Glomerular endothelial cell (primary cell): ENCODE measurements at places on chromosomes 12 and 14. TPM values are rescaled to one million over a fixed set of nuclear protein-coding genes. Genes with fewer than 3 reads are reported as not detected.

The MRPL52 gene
- 97.6 and 305 TPM in 2 replicates for total RNA-seq

The ST8SIA1 gene
- 1.0 and 1.2 TPM in 2 replicates for total RNA-seq

DNA sequence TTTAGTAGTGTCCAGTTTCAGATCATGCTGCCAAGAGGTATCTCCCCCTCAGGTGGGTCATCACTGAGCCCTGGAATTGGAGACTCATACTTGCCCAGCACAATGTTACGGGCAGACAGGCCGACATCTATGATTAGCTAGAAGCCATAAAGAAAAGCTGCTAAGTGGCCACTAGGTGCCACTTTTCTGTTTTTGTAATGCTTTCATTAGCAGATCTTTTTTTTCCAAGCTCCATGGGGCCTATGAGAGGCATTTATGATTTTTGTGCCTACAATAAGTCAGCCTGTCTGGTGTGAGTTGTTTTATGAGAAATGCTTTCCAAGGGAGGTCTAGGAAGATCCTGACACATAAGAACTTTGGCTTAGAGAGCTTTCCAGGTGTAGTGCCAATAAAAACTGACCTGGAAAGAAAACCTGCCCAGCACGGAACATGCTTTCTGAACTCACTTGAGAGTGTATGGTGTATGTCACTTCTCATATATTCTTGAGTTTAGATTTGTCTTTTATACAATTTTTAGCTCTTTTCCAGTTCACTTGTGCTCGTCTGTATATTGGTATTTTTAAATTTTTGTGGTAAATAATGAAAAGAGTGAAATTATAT lies 21.8 kb upstream of the SMCO2 start:
- peak; percentile 31 for DNase-seq

GRCh38 chr14:23365036-23365731 lies at the start of gene EFS:
TSS of gene EFS (minus strand) at chr14:23365172. CDS start at chr14:23365025, 147 bp downstream.
- no peak for DNase-seq

DNA sequence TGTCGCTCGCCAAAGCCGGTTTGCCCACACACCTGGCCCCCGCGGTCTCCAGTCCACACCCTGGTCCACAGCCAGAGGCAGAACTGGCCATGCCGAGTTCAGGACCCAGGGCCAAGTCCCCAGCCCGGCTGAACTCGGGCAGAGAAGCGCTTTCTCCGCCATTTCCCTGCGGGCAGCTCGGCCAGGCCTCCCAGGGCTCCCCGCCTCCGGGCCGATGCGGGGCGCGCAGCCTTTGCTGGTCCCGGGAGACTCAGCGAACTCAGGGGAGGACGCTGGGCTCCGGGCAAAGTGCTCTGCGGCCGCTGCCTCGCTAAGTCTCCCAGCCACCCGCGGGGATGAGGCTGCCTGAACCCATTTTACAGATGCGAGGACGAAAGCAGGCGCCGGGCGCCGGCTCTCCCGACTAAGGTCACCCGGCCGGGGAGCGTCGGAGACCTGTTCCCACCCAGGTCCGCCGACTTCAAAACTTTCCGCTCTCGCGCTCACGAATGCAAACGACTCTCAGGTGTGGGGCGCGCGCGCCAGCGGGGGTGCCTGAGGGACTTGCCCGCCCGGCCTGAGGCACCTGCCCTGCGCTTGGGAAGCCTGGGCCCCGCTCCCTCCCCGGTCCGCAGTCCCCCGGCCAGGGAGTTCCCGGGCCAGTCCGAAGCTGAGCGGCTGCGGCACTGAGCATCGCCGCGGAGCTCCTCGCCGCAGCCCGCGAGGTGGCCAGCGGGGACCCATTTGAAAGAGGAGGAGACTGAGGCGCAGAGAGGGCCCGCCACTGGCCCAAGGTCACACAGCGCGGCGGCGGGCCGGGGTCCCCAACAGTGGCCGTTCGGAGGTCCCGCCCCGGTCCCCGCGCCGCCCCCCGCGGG lies 627 bp downstream of the TESC start:
- no peak for DNase-seq

- no peak for DNase-seq
These were observed 2.5 kb downstream of the P2RX2 start for GRCh38 chr12:132620899-132621656.
